Head of caudate nucleus (tissue), 42 donors: ENCODE measurements at places on chromosomes 3 and 15.

GRCh38 chr15:51190424-51191068, 95.8 kb upstream of the TNFAIP8L3 start:
- DNase-seq, result no peak

DNA sequence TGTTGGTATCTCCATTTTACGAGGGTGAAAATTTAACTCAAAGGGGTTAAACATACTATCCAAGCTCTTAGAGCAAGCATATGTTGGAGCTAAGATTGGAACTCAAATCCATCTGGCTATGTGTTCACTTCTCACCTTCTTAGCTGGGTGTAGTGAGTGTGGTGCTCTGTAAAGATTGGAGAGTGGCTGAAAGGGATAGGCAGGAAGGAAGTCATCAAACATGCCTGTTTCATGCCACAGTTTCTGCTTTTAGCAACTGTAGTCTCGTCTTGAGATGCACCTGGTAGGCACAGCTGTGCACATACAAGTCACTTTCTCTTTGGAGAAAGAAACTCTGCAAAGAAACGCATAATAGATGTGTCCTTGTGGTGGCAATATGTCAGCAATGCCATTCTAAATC, 189.1 kb upstream of the MDFIC2 start:
- DNase-seq, result no peak

GRCh38 chr15:92728266-92728665, 72.7 kb upstream of the FAM174B start:
- DNase-seq, result no peak

DNA sequence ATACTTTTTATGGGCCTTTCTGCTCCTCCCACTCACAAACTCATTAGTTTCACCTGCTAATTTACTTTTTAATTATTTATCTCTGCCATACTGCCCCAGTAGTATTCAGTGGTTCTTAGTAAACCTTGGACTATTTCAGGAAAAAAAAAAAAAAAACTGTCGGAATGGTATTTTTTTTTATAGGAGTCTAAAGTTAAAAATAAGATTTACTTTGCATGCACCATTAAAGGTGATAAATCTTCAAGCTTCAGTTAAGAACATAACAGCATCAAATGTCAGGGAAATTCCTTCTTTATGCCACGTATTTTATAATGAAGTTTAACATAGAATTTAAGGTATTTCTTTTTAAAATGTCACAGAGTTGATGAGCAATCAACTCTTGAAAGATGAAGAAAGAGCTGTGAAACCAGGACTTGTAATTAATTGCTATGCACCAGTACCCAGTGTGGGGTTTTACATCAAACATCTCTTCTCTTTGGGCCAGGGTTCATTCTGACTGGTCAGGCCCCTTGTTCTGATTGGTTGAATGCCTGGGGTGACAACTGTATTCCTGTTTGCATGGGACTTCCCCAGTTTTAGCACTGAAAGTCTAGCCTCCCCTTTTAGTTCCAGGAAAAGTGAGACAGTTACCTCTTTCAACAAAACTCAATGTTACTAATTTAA, 40.3 kb upstream of the PTPRG start:
- DNase-seq, result no peak

- no peak for DNase-seq
Observed at GRCh38 chr3:153621953-153622352, 459.9 kb downstream of the RAP2B start.

- no peak for DNase-seq
Observed at GRCh38 chr15:44667039-44667360, 3.5 kb upstream of the SPG11 start.

- DNase-seq, result no peak
Observed at GRCh38 chr3:175495331-175495730, 636.2 kb downstream of the NAALADL2 start.

DNA sequence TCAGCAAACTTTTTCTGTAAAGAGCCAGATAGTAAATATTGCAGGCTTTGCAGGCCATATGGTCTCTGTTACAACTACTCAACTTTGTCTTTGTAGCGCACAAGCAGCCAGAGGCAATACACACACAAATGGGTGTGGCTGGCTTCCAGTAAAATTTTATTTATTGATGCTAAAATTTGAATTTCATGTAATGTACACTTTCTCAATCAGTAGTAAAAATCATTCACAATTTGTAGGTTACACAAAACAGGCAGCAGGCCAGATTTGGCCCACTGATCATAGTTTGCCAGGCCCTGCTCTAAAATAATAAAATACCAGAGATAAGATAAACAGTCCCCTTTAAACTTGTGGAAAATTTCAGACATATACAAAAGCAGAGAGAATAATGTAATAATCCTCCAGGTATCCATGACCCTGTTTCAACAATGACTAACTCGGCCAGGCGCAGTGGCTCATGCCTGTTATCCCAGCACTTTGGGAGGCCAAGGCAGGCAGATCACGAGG, 330.3 kb downstream of the SHQ1 start:
- DNase-seq, result no peak

GRCh38 chr15:77866186-77866585, 211.3 kb downstream of the TBC1D2B start:
- no peak for DNase-seq

- no peak for DNase-seq
Observed at GRCh38 chr3:42666022-42666421, 12.5 kb downstream of the ZBTB47 start.

- DNase-seq, result no peak
Observed at GRCh38 chr15:46315434-46315833, 680.6 kb downstream of the SQOR start.

- peak; percentile 40 for DNase-seq
Observed at GRCh38 chr3:30688776-30689641, 82.6 kb downstream of the TGFBR2 start.

GRCh38 chr15:50390554-50391264, 33.5 kb upstream of the USP8 start:
- DNase-seq, result no peak

DNA sequence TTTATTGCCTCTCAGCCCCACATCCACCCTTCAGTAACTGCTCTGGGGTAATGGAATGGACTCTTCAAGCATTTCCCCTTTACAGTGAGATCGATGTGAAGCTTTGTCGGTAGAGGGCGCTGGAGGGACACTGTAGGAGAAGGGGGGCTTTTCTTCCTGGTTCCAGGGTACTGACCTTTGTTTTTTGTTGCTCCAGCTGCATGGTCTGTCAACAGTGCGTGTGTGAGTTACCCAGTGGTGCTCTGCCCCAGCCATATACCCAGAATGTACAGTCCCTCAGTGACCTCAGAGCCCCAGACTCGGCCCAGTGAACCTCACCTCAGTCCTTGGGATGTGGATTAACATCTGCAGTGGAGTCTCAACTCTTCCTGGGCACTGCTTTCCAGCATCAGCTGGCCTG, 180.3 kb upstream of the TSC22D2 start:
- DNase-seq, result peak; percentile 44

DNA sequence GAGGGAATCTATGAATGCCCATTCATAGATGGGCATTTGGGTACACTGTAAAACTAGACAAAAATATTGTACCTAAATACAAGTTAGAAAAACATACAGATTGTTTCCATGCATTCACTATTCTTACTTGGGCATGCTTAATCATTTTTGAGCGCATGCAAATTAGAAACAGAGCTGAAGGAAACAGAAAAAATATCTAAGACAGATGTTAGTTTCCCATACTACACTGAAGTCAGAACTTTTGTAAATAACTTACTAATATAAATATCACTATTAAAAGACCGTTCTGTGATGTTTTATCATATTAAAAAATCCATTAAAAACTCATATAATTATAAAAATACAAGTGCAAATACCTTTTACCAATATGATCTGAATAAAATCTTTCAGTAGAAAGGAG, 58.7 kb downstream of the GOLIM4 start:
- no peak for DNase-seq

GRCh38 chr3:27616031-27616430, 106.1 kb downstream of the EOMES start:
- DNase-seq, result no peak

- no peak for DNase-seq
Observed at GRCh38 chr3:35721628-35722027, 82.3 kb downstream of the ARPP21 start.

DNA sequence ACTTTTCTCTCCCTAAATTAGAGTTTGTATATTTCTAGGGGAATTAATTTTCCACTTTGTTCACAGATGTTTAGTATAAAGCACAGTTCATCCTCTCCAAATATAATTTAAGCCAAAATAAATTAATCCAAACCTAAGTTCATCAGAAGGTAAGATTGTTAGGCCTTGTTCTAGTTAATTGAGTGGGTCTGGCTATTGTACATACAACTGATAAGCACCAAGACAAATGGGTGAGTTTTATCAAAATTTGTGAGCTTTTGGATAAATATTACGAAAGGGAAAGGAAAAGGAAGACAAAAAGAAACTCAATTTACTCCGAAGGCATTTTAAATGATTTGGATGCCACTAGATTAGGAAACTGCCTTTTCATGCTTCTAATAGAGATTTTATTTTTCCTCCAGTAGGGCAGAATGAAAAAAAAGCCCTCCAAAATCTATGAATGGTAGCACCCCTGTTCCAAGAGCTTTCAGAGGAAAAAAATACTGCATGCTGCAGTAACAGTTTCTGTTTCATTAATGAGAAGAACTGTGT, 304.0 kb downstream of the ZNF385D start:
- no peak for DNase-seq

GRCh38 chr3:151561878-151562277, 101.0 kb upstream of the IGSF10 start:
- no peak for DNase-seq

- DNase-seq, result no peak
Observed at GRCh38 chr3:89212619-89213018, 105.2 kb downstream of the EPHA3 start.

DNA sequence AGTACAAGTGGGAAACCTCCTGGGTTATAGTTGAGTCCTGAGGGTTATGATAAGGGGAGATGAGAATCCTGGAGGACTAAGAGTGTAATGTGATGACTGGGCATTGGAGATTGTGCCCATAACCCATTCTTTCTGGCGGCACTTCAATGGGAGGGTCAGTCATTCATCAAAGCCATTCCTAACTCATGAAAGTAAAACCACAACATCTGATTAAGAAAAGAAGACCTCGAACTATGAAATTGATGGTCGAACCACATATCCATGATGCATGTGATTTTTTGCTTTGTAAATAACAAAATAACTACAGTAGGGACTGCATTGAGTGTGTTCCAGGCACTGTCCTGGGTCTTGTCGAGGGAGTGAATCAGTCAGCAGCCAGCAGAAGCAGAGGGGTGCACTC, 215.1 kb downstream of the SHQ1 start:
- DNase-seq, result no peak

DNA sequence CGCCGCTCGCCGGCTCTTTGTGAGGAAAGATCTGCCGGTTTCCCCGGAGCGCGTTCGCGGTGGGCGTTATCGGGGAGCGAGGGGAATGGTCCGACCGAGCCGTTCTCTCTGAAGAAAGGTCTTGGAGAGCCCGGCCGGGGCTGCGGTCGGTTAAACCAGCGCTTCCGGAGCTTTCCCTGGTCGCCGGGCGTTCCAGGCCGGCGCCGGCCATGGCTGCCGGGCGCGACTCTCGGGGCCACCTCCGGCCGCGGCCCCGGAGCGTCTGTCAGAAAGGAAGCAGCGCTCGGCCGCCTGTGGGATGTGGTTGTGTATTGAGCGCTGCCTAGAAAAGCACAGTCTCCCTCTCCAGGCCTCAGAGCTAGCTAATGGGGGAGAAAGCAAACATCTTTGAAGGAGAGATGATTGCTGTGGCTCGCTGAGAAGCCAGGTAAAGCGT, 731 bp downstream of the FYTTD1 start:
- DNase-seq, result peak; percentile 48

DNA sequence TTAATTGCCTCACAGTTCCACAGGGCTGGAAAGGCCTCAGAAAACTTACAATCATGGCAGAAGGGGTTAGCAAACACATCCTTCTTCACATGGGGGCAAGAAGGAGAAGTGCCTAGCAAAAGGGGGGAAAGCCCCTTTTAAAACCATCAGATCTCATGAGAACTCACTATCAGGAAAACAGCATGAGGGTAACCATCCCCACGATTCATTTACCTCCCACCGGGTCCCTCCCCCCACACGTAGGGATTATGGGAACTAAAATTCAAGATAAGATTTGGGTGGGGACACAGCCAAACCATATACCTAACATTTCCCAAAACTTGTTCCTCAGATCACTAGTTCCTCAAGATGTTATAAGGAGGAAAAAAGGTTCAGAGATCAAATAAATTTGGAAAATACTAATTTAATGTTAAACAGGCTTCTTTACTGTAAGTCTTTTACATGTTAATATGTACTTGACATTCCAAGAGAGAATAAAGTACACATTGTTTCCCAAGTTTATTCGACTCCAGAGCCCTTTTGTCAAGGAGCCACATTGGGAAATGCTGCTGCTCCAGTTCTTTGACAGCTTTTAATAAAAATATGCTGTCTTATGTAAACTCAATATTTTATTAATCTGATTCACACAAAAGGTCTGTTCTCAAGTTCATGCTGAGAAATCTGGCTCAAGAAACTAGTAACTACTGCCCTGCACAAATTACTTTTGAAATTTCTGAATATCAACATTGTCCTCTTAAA, 17.8 kb downstream of the HERC1 start:
- DNase-seq, result no peak

DNA sequence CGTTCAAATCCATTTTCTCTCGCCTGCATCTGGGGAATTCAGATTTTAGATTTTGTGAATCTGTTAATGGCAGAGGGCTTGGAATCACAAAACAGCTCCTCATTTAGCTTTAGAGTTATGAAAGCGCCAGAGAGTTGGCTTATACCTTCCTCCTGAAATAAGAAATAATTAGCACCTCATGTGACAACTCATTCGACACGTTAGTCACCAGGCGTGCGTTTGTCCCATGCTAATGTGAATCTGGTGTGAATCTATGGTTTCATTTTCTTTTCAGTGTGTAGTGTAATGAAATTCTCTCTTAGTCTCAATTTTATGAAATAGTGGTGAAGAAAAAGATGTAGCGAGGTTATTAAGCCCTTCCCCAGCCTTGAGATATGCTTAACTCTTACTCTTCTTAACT, 89.4 kb downstream of the EDEM1 start:
- no peak for DNase-seq

DNA sequence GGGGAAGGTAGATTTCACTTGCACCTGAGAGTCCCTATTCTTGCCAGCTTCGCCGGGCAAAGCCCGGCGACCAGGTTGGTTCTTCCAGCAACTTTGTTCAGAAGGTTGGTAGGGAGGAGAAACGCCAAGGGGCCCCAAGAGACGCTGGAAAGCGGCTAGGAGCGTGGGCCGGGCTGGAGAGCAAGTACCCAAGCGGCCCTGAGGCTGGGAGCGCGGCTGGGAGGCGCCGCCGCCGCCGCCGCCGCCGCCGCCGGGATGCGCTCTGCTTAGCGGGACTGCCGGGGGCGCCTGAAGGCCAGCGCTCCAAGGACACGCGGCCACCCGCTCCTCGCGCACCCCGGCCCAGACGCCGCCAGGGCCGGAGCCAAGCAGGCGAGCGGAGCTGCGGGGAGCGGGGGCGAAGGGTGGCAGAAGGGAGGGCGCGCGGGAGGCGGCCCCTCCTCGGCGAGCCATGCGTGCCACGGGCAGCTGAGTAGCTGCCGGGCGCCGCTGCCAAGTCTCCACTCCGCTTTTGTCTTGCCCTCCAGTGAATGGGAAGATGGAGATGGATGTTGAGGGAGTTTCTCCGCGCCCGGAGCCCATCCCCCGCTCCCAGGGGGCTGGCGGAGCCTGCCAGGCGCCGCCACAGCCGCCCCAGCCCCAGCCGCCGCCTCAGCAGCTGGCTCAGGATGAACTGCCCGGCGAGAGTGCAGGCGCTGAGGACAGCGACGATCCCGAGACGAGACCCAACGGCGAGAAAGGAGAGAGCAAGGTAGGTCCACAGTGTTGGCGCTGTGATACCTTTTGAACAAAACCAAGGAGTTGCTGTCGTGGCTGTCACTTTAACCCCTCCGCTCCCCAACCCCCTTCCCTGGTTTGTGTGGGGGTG, 227.4 kb upstream of the AZI2 start:
- DNase-seq, result peak; percentile 21
